ENCODE measurements at places on chromosomes 2 and 18.

DNA sequence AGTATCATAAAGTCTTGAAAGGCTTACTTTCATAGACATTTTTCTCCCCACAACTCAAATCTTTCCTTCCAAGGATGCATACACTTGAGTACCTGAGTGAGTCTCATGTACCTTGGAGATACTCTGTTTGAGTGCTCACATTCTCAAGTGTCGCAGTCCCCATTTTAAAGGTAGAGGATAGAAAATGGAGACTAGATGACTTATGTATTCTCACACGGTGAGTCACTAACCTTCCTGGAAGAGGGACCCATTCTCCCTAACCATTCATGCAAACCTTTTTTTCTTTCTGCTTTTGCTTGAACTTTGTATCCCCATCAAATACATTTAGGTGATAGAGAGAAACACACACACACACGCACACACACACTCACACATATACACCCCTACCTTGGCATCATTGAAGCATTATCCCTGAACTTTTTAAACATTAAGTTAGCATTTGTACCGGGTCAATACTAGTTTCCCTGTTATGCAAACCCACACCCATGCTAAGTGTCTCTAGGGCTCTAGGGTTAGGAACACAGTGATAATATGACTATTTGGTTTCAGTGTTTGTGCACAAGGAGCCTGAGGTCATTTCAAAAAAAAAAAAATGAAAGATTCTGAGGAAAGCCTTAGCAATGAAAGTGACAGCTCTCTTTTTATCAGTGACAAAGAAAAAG is 236.2 kb downstream of the IKZF2 start:
- no peak for DNase-seq

GRCh38 chr2:161111531-161111930 is 48.7 kb upstream of the TANK start:
- no peak for DNase-seq

GRCh38 chr18:44039216-44039615 is 641.5 kb upstream of the SETBP1 start:
- DNase-seq: no peak

DNA sequence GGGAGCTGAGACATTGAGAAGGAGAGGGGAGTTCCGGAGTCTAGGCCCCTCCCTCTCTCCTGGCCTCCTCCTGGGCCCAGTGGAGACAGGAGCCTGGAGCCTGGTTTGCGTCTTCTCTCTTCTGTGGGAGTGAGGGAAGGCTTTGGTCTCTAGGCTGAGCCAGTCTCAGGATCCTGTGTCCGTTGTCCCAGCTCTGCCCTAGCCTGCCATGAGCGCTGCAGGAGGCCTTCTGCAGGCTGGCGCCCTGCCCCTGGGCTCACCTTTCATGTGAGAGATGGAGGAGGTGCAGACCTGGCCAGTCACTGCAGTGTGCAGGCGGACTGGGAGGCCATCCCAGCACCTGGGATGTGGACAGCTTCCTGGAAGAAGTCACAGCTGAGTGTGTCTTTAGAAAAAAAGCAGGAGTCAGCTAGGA is 8.7 kb downstream of the IMPA2 start:
- DNase-seq: no peak

DNA sequence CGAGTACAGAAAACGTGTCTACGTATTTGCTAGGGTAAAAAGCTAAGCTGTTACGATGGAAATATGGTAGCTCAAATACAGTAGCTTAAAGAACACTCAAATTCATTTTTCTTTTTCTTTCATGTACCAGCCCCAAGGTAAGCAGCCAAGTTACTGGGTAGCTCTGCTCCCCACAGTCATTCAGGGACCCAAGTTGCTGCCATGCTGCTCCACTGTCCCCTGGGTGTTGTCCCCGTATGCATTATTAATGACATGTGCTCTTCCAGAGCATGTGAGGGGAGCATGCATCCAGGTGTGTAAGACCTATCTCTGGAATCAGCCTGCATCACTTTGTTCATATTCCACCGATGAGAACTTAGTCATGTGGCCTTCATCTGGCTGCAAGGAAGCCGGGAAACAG is 105.1 kb upstream of the SP3 start:
- no peak for DNase-seq

GRCh38 chr2:70992945-70993853 is 1.5 kb downstream of the TEX261 start:
- DNase-seq: no peak

DNA sequence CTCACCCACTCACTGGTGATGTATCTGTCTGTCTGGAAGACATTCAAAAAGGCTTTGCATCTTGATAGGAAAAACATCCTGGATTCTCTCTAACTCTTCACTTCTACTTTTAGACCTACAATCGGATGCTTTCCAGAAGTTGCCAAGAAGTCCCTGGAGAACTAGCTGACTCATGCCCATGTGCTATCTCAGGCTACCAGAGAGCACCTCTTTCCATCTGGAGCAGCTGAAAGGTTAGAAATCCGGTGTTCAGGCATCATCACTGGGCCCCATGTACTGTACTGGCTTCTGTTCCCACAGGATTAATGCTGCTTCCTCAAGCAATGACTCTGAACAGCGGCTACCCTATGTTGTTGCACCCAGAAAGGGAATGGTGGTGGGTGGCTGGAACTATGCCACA is 259.0 kb downstream of the NBAS start:
- DNase-seq: no peak

DNA sequence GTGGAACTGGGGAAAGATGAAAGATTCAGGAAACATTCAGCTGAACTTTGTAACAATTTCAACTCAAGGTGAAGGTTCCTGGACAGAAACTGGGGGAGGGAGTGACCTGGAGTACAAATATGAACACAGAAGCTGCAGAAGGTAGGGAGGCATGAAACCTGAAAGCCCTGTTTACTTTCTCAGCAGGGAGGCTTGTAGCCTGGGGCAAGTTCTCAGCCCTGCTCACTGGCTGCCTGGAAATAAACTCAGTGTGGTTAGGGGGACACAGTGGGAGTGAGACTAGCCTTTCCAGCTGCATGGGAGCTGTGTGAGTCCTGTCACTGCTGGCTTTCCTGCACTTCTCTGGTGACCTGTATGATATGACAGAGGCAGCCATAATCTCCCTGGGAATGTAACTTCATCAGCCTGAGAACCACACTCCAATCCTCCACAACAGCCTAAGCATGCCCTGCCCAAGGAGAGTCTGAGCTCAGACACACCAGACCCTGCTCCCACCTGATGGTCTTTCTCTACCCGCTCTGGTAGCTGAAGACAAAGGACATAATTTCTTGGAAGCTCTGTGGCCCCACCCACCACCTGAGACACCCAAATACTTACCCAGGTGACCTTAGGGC is 77.0 kb downstream of the ZSWIM2 start:
- DNase-seq: no peak

DNA sequence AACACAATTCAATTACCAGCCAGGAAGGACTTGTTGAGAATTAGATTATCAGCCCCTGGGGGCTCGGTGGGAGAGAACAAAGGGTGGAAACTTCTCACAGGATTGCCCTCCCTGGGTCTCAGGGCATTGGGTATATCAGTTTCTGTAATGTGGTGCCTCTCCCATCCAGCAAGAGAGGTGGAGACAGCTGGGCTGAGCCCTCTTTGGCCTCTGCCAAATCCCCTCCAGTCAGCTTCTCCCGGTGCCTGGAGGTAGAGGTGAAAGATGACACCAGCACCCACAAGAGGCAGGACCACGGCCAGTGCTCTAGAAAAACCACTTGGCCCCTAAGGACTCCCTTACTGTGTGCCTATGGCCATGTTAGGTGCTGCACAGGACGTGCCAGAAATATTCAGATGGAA is 179.7 kb downstream of the HAUS1 start:
- no peak for DNase-seq

GRCh38 chr2:133733901-133734255 is 165.6 kb upstream of the NCKAP5 start:
- no peak for DNase-seq

GRCh38 chr2:110853516-110853915 is 121.1 kb downstream of the ACOXL start:
- DNase-seq: peak; percentile 27

GRCh38 chr18:74019864-74020263 is 127.8 kb downstream of the FBXO15 start:
- DNase-seq: no peak

- DNase-seq: no peak
Observed at GRCh38 chr2:197377670-197378069, 57.2 kb downstream of the SF3B1 start.

DNA sequence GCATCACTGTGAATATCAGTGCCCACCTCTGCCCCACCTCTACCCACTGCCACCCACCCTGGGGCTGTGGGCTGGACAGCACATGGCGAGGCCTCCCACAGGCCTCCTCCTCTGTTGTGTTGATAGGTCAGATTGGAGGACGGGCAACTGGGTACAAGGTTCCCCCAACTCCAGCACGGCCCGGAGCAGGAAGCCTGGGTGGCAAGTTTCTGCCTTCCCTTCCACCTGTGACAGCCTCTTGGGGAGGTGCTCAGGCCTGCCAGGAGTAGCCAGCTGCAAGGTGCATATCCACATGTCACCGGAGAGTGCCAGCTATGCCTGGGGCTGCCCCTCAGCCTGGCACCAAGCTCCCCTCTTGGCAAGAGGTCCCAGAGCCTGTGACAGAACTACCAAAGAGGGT is 6.9 kb upstream of the ECEL1 start:
- DNase-seq: no peak

- DNase-seq: no peak
Observed at GRCh38 chr2:165567273-165567672, 97.8 kb downstream of the CSRNP3 start.

- DNase-seq: no peak
Observed at GRCh38 chr2:190973726-190974628, 40.0 kb downstream of the STAT1 start.

DNA sequence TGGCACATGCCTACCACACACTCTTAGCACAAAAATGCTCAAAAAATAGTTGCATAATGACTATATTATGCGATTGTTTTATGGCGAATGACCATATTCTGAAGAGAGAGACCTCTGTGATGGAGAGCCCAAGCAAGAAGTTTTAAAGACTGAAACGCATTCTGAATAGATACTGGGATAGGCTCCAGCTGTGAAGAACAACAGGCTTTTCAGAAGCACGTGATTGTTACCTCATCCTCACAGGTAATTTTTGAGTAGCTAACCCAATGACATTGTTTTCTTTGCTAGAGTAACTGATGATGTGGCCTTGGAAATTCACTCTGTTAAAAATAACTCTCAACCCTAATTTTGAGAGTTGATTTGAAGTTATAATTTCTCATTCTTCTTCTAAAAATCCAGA is 2.0 kb upstream of the DDX18 start:
- DNase-seq: no peak

- no peak for DNase-seq
Observed at GRCh38 chr2:132911726-132912724, 242.0 kb upstream of the LYPD1 start.

DNA sequence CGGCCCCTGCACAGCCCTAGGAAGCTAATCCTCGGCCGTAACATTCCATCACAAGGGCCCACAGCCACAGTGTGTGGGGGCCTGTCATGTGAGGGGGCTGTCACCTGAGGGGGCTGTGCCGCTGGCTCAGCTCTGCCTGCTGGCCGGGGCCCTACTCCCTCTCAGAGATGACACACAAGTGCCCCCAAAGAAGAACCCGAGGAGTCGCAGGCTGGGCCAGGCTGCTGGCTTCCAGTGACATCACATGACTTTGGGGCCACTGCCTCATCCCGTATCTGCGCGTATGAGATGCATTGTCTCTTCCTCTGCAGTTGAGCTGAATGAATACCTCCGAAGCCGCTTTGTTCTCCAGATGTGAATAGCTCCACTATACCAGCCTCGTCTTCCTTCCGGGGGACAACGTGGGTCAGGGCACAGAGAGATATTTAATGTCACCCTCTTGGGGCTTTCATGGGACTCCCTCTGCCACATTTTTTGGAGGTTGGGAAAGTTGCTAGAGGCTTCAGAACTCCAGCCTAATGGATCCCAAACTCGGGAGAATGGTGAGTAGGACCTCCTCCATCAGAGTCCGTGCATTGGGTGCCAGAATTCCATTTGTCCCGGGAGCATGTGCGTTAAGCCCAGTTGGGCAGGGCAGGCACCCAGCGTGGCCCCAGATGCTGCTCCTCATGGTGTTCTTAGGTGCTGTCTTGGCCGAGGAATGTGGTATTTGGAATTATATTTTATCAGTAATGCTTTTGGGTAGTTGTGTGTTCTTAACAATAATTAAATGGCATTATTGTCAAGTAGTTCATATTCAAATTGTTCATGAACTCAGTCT is at the start of gene CNDP1:
CNDP1 (plus strand) TSS at position 351 of the 820 bp plus-strand sequence; CDS start at position 519, 168 bp downstream.
- no peak for DNase-seq

DNA sequence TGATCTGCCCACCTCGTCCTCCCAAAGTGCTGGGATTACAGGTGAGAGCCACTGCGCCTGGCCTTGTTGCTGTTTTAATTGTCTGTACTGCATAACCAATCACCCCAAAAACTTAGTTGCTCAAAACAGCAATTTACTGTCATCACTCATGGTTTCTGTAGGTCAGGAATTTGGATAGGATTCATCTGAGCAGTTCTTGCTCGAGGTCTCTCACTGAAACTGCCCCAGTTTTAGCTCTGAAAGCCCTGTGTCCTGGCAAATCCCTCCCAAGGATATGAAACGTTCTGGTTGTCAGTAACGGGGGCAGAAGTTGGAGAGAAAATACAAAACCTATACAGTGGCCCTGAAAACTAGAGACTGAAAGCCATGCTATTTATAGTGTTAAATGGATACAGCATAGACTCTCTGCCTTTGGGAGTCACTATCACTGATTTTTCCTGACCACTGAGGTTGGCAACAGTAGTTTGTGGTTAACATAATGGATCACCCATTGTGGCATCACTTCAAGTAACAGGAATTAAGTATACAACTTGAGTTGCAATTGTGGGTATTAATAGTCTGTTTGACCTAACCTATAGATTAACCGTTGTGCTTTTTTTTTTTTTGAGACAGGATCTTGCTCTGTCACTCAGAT is 27.2 kb upstream of the ERICH2 start:
- DNase-seq: no peak

GRCh38 chr2:64402876-64403275 is 51.1 kb upstream of the LGALSL start:
- no peak for DNase-seq

DNA sequence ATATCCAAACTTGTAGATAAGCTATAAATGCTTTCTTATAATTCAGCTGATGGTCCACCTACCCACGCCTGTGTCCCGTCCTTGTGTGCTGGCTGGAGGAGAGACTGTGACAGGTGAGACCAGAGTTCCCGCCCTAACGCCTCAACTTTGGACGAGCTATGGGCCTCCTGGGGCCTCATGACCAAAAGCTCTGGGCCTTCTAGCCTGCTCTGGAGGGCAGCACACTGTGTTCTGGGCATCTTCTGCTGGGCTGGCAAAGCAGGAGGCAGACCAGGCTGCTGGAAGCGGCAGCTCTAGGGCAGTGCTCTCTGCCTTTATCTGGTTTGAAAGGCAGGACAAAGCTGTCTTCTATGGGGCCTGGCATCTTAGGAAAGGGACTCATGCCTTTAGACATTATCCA is 26.0 kb upstream of the PAX8 start:
- DNase-seq: no peak
